Fibroblast of pulmonary artery (primary cell): ENCODE measurements at places on chromosomes 16 and 17.

- DNase-seq, result no peak
These were observed 418.7 kb downstream of the GRIN2A start for GRCh38 chr16:9763505-9763904.

DNA sequence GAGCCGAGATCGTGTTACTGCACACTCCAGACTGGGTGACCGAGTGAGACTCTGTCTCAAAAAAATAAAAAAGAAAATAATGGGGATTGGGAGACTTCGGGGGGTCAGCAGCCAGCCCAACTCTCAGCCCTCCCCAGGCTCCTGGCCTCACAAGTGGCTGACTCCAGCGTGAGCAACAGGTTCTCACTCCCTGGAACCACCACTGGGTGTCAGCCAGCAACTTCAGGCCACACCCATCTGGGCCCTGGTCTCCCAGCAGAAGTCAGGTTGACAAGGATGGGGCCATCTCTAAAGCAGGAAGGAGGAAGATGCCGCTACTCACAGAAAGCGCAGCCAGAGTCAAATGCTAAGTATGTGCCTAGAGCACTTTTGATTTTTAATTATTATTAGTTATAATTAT lies 139.4 kb downstream of the C16orf78 start:
- DNase-seq, result no peak

DNA sequence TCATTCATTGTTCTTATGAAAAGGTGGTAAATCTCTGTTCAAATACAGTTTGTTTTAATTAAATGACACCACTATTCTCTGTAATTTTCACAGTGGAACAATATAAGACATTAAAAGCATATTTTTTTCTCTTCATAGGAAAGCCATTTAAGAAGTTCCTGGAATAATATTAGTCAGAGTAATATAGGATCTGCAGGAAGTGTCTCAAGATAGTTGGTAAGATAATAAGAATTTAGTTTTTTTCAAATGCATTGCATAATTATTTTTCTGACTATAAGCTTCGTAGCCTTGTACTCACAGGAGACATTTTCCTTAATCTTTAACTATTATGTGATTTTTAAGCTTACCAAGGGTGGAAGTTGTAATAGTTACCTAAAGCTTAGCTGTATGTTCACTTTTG lies 16.9 kb downstream of the STXBP4 start:
- DNase-seq, result peak; percentile 38

DNA sequence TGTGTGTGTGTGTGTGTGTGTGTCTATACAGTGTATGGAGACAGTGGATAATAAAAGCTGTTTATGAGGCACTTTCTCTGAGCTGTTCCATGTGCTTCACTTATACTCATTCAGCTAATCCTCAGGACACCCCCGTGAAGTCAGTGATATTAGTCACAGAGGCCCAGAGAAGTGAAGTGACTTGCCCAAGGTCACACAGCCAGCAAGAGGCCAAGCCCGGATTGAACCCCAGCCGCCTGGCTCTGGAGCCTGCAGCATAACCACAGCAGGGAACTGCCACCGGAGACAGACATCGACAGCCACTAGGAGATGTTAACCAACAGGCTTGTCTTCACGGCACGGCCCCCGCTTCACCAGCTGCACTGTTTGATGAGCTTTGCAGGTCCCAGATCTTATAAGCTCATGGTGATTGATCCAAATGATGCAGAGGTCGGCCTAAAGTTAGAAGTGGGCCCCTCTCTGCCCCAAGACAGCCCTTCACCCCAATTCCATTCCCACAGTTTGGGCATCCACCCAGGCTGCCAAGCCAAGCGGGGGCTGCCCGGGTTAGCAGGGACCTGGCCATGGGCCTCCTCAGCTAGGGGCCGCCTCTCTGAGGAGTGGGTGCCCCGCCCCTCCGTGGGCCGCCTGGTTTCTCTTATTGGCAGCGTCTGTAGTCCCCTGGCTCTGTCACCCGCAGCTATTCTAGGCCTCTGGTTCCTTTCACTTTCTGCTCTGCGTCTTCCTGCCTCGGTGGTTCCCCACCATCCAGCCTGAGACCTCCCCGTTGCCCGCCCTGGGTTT lies 30.9 kb downstream of the SOCS1 start:
- DNase-seq, result no peak

DNA sequence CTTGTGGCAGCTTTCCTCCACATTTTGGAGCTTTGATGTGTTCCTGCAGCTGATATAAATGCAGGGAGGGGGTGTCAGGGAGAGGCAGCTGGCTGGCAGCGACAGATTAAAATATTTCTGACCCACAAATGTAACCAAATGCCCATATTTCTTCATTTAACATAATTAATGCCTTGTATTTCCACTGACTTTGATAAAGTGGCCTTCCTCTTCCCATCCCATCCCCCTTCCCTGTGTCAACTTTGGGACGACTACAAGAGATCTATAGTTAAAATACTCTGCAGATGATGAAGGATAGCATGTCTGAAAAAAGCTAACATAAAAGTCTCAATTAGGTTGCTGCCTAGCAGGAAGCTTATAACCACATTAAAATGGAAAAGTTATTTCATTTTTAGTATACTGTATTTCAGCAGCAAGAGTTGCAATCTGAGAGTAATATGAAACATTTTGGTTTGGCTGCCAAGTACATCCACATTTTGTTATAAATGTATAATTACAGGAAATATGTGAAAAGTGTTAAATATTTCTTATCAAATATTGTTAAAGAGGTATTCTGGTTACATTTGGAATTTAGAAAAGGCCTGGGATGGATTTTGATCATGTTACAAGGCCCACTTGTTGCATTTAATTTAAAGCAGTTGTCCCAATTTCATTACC lies 238.7 kb upstream of the TBX2 start:
- no peak for DNase-seq

GRCh38 chr17:8192070-8192815 lies 2.3 kb upstream of the BORCS6 start:
- DNase-seq, result peak; percentile 93

DNA sequence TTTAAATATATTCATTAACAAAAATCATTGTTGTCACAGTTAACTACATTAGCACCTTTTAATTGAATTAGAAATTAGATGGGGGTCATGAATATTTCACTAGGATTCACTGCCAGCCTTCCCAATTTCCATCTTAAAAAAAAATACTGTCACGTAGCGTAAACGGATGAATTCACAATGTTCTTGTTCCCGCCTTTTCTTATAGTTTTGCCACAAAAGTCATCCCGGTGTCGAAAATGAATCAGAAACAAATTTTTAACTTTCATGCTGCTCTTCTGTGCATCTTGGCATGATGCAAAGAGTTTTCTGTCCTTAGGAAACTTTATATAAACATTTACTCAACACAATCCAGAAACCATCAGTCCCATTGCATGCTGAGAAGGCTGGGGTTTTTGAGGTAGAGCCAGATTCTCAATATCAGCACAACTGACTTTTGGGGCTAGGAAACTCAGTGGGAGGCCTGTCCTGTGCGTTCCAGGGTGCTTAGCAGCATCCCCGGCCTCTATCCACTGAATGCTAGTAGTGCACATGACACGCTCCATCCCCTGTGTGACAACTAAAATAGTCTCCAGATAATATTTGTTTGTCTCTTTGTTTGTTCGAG lies 252.9 kb upstream of the XYLT1 start:
- no peak for DNase-seq

DNA sequence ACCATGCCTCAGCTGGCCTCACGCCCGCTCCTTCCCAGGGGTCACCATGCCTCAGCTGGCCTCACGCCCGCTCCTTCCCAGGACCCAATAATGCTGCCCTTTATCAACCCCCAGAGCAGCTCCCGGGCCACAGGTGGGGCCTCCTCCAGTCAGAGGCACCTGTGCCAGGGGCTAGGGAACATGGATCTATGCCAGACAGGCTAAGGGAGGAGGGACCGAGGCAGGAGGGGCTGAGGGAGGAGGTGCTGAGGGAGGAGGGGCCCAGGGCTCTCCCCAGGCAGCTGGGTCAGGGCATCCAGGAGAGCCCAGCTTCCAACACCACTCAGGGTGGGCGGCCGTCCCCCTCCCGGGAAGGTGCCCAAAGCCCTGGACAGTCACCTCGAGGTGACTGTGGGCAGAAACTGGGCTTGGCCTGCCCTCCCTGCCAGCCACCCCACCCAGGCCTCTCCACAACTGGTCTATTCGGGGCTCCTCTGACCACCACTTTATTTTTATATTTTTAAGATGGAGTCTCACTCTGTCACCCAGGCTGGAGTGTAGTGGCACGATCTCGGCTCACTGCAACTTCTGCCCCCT lies 19.4 kb downstream of the UTS2R start:
- DNase-seq, result no peak

DNA sequence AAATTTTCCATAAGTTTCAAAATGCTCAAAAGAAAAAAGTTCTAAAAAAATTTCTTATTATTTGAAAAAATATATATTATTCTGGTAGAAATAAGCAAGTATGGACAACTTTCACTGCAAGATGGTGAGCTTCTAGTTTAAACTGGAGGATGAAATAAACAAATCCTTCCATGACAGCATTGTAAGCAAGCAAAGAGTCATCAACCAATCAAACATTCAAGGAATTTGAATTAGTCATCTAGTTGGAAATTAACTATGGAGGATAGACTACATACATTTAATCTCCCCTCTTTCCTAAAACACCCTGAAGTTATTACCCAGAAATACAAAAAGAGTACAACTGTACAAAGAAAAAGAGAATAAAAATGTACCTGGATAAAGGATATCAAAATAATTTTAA lies 51.0 kb upstream of the IRX5 start:
- DNase-seq, result no peak

DNA sequence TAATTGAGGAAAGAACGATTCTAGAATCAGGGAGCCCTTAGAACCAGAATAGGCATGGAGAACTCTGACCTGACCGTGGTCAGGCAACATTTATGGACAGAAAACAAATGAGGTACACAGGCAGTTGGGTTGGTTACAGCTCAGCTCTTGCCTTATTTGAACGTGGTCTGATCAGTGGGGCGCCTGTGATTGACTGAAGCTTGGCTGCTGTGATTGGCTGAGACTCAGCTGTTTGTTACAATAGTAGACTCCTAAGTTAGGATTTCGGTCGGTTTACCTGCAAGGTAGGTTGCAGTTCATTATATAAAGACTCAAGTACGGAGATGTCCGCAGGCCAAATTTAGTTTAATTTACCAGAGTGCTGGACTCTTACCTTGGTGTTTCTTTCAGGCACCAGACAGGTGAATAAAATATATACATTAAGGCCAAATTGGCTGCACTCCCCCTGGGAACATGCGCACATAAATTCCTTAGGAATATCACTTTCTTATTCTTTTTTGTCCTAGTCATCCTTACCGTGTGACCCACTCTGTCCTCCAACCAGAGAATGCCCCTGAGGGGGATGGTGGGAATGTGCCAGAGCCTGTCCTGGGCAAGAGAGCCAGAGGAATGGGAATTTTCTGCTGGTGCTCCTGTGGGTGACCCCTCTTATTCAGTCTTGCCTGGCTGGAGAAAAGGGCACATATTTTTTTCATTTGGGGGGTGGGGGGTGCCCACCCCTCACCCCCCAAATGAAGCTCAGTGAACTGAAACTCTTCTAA lies 7.5 kb upstream of the CSNK2A2 start:
- DNase-seq, result no peak

GRCh38 chr16:87528690-87529579 lies 36.1 kb upstream of the ZCCHC14 start:
- no peak for DNase-seq

DNA sequence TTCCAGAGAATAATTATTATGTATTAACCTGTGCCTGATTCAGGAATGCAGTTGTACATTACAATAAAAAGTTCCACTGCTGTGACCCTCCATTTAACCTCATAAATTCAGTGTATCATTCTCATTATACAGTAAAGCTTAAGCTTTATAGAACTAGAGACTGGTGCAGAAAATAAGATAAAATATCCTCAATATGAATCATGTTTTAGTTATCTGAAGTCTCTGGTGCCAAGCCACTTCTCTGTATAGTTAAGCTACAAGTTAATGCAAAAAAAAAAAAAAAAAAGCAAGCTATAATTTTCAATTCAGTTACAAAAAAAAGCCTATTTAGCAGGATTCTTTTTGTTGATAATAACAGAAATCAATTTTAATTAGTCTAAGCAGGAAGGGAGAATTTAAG lies 22.4 kb upstream of the SMIM36 start:
- no peak for DNase-seq

- DNase-seq, result peak; percentile 97
These were observed at the start of the genes ATP5PD and KCTD2 for GRCh38 chr17:75046407-75047289. TSS of gene ATP5PD (minus strand) at chr17:75046969. CDS start at chr17:75042650, 4,319 bp downstream. TSS of gene KCTD2 (plus strand) at chr17:75047225. CDS start at chr17:75047251, 26 bp downstream.

DNA sequence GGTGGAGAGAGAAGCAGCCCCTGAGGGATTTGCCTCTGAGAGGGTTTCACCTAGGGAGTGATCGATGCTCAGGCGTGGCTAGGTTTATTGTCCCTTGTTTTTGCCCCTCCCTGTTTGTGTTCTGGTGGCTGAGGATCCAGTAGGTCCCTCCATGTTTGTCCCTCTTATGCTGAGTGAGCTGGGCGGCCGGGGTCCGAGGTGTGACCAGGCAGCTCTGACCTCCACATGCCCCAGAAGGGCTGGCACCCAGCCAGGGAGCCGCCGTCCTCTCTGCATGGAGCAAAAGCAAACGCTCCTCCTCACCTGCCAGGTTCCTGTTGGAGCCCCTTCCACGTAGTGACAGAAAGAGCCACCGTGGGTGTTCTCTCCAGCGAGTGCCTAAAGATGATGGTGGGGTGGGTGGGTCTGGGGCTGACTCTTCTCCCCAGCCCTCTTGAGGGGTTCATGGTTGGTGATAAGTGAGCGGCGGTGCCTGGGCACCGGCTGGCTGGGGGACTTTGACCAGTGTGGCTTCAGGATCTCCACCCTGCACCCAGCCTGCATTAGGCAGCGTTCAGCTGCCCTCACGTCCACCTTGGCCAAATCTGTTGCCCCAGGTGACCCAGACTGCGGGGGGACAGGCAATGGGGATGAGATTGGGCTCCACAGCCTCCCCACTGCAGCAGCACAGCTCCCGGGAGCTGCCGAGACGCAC lies 14.1 kb upstream of the NUDT16L1 start:
- no peak for DNase-seq

DNA sequence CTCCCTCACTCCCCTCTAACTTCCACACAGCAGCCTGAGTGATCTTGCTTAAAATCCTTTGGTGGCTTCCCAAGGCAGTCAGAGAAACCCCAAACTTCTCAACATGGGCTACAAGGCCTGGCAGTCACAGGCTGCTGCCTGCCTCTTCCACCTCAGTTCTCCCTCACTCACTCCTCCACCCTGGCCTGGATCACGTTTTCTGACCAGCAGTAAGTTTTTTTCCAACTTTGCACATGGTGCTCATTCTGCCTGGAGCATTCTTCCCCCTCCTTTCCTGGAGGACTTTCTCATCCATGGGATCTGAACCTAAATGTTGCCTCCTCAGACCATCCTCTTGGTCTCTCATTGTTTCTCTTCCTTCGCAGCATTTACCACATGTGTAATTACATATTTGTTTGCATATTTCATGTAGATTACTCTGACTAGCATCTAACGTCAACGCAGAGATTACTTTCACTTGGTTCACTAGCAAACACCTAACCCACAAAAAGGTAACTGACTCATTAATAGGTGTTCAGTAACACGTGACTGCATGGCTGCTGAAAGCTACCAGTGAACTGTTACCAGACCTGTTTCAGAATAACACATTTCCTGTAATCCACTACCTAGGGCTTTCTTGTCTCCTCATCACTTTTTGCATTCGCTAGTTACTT lies 17.1 kb downstream of the GNA13 start:
- DNase-seq, result no peak
